CD4-positive, CD25-positive, alpha-beta regulatory T cell (primary cell): ENCODE measurements at places on chromosomes 1 and 21. TPM values are rescaled to one million over a fixed set of nuclear protein-coding genes. Genes with fewer than 3 reads are reported as not detected.

- DNase-seq, result no peak
These were observed 640.2 kb upstream of the CXADR start for GRCh38 chr21:16872616-16873015.

GRCh38 chr1:11132563-11133293 lies 33.1 kb upstream of the EXOSC10 start:
- no peak for DNase-seq

GRCh38 chr1:4599521-4599920 lies 54.9 kb upstream of the AJAP1 start:
- no peak for DNase-seq

GRCh38 chr1:157969697-157970485 lies 23.6 kb upstream of the KIRREL1 start:
- peak; percentile 8 for DNase-seq

DNA sequence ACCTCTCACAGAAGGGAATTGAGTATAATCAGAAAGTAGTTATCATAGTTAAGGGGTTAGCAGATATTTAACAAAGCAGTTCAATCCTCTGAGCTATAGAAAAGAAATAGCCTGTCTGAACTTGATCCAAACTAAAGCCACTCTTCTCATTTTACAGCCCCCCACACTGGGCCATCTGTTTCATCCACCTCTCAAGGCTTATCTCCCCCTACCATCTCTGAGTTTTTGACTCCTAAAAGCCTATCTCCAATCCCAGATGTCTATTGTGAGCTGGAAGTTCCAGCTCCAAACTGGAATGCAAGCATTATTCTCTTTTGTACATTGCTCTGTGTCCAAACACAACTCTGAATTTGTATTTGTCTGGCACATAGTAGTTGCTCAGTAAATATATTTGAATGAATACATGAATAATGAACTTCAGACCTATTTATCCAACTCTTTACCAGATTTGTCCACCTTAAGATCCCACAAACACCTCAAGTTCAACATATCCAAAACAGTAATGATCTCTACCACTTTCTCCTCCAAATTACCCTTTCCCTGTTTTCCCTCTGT lies 98.1 kb downstream of the PLPP3 start:
- no peak for DNase-seq

GRCh38 chr1:14773396-14774025 lies 175.0 kb downstream of the KAZN start:
- DNase-seq, result no peak

- DNase-seq, result no peak
These were observed 29.8 kb downstream of the UCK2 start for GRCh38 chr1:165857046-165857801.

- no peak for DNase-seq
These were observed 50.2 kb upstream of the IGSF5 start for GRCh38 chr21:39694750-39695149.

DNA sequence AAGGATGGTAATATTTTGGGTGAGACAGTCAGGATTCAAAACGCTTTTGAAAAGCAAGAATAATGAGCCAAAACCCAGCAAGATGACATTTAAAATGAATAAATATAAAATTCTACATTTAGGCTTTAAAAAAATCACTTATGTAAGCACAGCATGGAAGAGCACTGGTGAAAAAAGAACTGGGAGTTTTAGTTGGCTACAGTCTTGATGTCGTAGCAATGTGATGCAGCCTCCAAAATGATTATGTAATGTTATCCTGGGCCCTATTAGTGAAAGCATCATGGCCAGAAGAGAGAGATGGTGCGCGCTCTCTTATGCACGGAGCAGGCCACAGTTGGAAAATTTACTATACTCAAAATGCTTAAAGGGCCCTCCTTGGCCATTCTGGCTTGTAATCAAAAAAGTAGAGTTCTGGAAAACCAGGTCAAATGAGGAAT lies 5.1 kb downstream of the KCNJ9 start:
- DNase-seq, result no peak

GRCh38 chr1:107181253-107181969 lies 40.6 kb downstream of the NTNG1 start:
- no peak for DNase-seq

The RXFP4 gene
- not detected for total RNA-seq

The SGIP1 gene
- not detected for total RNA-seq
